Head of caudate nucleus (tissue), 42 donors: ENCODE measurements at places on chromosomes 4 and X.

- DNase-seq: no peak
Measured at GRCh38 chr4:129998436-129999150, 902.6 kb downstream of the C4orf33 start.

DNA sequence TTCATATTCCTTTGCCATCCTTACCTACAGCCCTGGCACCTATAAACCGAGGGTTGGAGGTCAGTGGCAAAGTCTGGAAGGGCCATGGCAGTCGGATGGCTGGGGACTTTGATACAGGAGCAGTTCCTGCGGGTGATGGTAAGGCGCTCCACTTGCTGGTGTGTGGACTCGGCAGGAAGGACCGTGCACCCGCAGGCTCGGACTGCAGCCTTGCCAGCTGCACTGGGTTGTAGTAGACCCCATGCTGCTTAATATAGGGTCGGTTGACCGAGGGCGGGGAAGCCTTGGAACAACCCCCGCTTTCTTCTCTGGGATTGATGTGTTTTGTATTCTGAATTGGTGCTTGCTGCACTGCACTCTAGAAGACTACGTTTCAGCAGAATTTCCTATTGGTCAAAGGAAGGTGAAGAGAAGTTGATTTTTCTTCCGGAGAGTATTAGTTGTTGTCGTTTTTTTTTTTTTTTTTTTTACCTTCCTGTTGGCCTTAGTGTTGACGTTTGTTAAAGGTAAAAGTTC is 638 bp downstream of the BLTP1 start:
- DNase-seq: peak; percentile 51

DNA sequence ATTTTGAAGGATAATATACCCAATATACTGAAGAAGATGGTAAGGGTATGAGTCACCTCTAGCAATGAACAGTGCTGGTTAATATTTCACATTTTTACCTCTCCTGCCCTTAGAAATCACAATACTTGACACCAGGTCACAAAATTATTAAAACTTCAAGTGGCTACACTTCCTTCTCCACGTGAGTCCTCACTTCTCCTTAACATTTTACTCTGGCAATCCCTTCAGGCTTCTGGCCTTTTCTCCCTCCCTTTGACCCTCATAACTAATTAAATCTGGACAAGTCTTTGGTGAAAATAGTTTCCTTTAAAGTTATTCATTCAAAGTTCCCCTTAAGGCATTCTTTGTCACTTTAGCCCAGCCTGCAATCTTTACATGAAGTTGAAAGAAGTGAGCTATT is 190.4 kb downstream of the UNC5C start:
- no peak for DNase-seq

- no peak for DNase-seq
Measured at GRCh38 chr4:118787844-118788380, 48.0 kb downstream of the SEC24D start.

DNA sequence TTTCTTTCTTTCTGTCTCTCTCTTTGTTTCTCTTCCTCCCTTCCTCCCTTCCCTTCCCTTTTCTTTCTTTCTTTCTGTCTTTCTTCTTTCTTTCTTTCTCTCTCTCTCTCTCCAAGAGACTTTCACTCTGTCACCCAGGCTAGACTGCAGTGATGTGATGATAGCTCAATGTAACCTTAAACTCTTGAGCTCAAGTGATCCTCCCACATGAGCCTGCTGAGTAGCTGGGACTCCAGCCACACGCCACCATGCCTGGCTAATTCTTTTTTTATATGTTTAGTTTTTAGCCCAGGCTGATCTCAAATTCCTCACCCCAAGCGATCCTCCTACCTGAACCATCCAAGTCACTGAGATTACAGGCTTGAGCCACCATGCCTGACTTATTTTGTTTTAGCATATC is 64.3 kb upstream of the EMCN start:
- DNase-seq: no peak
